Activated CD4-positive, alpha-beta memory T cell treated with anti-CD3 and anti-CD28 coated beads for 36 hours (primary cell): ENCODE measurements at places on chromosomes 16 and 17.

DNA sequence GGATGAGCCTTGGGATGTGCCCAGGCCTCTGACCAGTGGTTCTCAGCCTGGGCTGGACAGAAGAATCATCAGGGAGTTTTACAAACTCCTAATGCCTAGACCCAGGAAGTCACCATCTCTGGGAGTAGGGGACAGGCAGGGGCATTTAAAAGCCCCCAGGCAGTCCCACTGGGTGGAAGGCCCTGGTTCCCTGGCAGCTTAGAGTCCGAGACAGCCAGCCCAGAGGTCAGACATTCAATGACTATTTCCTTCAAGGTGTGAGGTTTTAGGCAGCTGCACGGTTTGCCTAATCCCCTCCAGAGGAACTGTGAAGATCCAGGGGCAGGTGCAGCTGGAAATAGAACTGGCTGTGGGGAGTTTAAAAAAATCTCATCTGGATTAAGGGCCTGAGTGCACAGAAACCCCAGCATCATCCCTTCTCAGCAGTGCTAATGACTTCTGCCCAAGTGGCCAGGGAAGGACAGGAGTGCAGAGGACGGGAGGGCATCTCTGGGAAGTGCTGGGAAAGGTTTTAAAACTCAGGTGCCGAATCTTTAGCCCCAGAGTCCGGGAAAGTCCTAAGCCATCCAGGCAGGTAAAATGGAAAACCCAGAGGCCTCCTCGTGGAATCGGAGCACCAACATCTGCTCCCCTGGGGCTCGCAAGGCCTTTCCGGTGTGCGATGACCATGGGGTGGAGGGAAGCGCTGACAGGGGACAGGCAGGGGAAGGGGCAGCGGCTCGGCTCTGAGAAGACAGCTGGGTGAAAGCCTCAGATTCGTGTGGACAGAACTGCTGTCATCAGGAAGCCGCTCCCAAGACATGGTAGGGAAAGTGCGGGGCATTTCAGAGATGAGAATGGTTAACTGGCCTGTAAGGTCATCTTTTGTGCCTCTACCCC, 1.5 kb upstream of the LGALS3BP start:
- DNase-seq = no peak
- H3K27me3 ChIP-seq = no peaks in the 10 kb centered on the region
- no peaks in the 10 kb centered on the region for H3K36me3 ChIP-seq
- H3K27ac ChIP-seq = no peak overlapping the region
- H3K4me3 ChIP-seq = no peak overlapping the region

DNA sequence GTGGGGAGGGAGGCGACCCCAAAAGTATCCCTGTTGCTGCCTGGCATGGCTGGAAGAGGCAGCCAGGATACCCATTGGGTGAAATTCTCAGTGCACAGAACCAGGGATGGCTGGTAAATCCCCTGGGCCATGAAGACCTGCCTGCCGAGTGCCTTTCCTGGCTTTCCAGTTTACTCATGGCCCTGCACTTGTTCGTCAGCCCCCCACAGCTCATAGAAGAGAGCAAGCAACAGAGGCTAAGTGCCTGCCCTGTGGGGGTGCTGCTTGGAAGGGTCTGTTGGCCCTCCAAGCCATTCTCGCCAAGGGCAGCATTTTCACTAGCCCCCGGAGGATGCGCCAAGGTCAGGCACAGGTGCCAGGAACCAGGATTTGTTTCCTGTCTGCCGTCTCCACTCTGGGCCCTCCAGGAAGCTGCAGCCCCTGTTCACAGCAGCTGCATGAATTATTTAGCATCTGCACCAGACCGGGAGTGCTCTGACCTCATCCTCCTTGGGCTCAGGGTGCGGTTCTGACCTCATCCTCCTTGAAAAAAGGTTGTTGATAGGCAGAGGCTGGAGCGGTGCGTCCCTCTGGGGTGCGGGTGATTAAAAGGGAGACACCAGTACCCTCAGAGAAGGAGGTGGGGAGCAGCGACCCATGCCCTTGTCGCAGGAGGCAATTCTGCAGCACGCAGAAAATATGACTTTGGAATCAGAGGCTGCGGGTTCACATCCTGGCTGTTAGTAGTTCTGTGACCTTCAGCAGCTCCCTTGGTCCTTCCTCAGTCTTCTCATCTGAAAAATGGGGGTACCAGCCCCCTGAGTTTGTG, 14.2 kb upstream of the CD300A start:
- no peak for DNase-seq
- H3K36me3 ChIP-seq = no peaks in the 10 kb centered on the region
- no peak overlapping the region for H3K27ac ChIP-seq
- no peak overlapping the region for H3K4me3 ChIP-seq
- H3K4me1 ChIP-seq = peaks cover 11% of the 10 kb centered on the region

- H3K27ac ChIP-seq = no peak overlapping the region
- H3K4me3 ChIP-seq = no peak overlapping the region
- no peaks in the 10 kb centered on the region for H3K27me3 ChIP-seq
- no peaks in the 10 kb centered on the region for H3K4me1 ChIP-seq
Measured at GRCh38 chr17:27751622-27752490, 48.5 kb downstream of the NOS2 start.

GRCh38 chr17:17325816-17326215, 22.6 kb downstream of the NT5M start:
- H3K4me3 ChIP-seq = no peak overlapping the region
- no peaks in the 10 kb centered on the region for H3K4me1 ChIP-seq

DNA sequence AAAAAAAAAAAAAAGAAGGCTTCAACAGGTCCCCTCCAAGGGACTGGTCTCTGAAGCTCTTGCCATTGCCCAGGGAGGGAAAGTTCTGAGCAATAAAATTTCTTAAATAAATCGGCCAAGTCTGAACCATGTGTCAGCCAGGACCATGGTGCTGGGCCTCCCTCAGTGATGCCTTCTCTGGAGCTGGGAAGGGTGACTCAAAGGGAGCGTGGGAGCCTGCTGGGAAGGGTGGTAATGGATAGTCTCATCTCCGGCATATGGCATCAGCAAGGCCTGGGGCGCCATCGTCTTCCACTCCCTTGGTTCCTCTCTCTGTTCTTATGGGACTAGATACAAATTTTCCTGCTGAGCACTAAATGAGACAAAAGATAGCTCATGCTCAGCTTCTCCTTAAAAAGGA, 2.3 kb downstream of the VKORC1 start:
- no peak overlapping the region for H3K4me3 ChIP-seq
- no peak overlapping the region for H3K27ac ChIP-seq
- peaks cover 24% of the 10 kb centered on the region for H3K4me1 ChIP-seq
- no peaks in the 10 kb centered on the region for H3K27me3 ChIP-seq

- H3K27me3 ChIP-seq = no peaks in the 10 kb centered on the region
- peaks cover 38% of the 10 kb centered on the region for H3K4me1 ChIP-seq
- no peak overlapping the region for H3K4me3 ChIP-seq
- DNase-seq = no peak
Measured at GRCh38 chr17:75856062-75856756, 1.1 kb upstream of the WBP2 start.

- H3K4me3 ChIP-seq = no peak overlapping the region
- H3K27me3 ChIP-seq = no peaks in the 10 kb centered on the region
- no peak overlapping the region for H3K27ac ChIP-seq
- peaks cover 3% of the 10 kb centered on the region for H3K4me1 ChIP-seq
- DNase-seq = no peak
- no peaks in the 10 kb centered on the region for H3K36me3 ChIP-seq
Measured at GRCh38 chr17:31587462-31587861, 196.0 kb downstream of the RAB11FIP4 start.

- H3K27ac ChIP-seq = no peak overlapping the region
- no peaks in the 10 kb centered on the region for H3K36me3 ChIP-seq
- H3K27me3 ChIP-seq = peaks cover 20% of the 10 kb centered on the region
- DNase-seq = no peak
Measured at GRCh38 chr17:56521414-56522141, 71.9 kb upstream of the NOG start.

GRCh38 chr16:82083710-82084353, 48.8 kb downstream of the HSD17B2 start:
- no peak for DNase-seq
- peaks cover 20% of the 10 kb centered on the region for H3K27me3 ChIP-seq
- no peak overlapping the region for H3K27ac ChIP-seq
- peaks cover 4% of the 10 kb centered on the region for H3K4me1 ChIP-seq
- no peaks in the 10 kb centered on the region for H3K36me3 ChIP-seq

DNA sequence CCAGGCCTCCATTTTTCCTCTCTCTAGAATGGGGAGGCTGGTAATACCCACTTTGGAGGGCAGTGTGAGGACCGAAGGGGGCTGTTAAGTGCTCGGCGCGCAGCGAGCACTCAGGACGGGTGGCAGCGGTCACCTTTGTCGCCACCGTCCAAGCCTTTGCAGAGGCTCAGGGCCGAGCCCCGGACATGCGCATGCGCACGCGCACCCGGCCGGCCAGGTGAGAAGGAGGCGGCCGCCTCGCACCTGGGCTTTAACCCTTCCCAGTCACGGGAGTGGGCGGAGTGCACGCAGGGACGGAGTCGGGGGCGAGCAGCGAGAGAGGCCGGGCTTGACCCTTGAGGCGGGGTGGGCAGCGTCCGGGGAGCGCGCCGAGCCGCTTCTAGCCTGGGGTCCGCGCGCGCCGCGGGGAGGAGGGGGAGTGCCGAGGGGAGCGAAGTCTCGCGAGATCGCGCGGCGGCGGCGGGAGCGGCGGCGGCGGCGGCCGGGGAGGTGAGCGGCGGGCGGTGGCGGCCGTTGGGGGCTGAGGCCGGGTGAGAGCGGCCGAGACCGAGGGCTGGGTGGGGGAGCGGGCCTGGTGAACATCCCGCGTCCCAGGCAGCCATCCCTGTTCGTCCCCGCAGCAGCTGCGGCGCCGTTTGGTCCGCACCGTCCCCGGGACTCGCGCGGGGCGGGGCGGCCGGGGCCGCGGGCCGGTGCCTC, at the start of gene MRTFB:
MRTFB (plus strand) TSS at position 443 of the 699 bp plus-strand sequence. CDS start 69,288 bp downstream, outside the sequence.
- peak; percentile 82 for DNase-seq
- H3K27ac ChIP-seq = peak within 1 kb of the TSS; percentile 33
- no peaks in the 10 kb centered on the region for H3K27me3 ChIP-seq
- peaks cover 12% of the 10 kb centered on the region for H3K4me1 ChIP-seq
- H3K4me3 ChIP-seq = peak within 1 kb of the TSS; percentile 83
